ENCODE measurements at places on chromosomes 2 and 18. TPM values are rescaled to one million over a fixed set of nuclear protein-coding genes. Genes with fewer than 3 reads are reported as not detected.

GRCh38 chr18:28485210-28485801 is 308.4 kb upstream of the CDH2 start:
- DNase-seq, result no peak

- no peak for DNase-seq
Observed at GRCh38 chr2:73084971-73085370, 13.5 kb upstream of the SFXN5 start.

GRCh38 chr2:236512902-236513435 is 56.7 kb upstream of the ACKR3 start:
- peak; percentile 50 for DNase-seq

DNA sequence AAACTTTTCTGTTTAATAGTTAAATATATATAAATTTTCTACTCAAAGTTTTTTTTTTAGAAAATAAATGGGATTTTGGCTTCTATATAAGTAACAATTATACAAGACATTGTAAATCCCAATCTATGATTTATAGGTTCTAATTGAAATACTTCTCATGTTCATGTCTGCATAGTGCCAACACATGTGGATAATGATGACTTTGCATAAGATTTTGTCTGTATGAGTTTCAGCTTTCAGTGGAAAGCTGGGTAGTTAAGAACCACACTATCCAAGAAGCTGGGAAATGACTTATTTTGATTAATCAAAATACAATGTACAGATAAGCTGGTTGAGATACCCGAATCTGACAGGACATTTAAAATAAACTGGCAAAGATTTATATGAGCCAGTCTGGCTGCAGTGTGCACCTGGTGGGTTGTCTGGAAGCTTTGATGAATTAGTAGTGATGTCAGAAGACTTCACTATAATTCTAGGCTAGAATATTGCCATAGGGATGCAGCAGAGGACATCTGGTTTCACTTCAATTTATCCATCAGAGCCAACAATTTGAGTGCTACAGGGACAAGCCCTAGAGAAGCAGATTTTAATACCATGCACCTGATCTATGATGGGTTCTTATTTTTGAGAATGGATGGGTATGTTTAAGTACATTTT is 45.4 kb downstream of the EML6 start:
- peak; percentile 18 for DNase-seq

DNA sequence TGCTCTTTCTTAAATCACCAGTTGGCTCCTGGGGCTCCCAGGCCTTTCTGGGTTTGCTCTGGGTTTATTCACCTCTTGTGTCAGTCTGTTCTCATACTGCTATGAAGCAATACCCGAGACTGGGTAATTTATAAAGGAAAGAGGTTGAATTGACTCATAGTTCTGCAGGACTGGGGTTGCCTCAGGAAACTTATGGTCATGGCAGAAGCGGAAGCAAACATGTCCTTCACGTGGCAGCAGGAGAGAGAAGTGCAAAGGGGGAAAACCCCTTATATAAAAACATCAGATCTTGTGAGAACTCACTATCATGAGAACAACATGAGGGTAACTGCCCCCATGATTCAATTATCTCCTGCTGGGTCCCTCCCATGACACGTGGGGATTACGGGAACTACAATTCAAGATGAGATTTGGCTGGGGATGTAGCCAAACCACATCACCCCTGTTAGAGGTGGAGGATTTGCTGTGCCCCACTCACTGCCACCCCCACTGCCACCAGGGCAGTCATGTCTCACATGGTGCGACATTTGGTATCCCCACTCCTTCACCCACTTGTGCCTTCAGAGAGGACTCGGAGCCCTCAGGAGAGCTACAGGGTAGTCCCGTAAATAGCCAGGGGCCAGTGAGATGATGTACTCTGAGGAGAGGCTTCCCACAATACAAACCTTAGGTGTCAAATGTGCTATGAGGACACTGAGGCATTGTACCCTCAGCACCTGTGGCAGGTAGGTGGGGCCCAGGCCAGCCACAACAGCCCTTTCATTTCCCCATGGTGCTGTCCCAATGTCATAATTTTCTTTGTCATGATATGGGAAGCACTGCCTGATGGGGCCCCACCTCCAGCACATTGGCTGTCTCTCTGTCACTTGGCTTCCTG is 35.7 kb downstream of the CDC42EP3 start:
- DNase-seq, result peak; percentile 67

Gene SULT1C4
- total RNA-seq, result 1.8 TPM

DNA sequence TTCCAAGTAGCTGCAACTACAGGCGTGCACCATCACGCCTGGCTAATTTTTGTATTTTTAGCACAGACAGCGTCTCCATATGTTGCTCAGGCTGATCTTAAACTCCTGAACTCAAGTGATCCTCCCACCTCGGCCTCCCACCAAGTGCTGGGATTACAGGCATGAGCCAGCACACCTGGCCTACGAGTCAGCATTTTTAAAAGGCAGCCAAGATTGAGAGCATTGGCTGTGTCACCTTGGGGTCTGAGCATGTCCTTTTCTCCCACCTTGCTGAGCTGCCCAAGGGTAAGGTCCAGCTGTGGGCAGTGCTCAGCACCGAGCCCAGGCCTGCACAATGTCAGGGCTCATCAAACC is 142.8 kb upstream of the LMAN1 start:
- peak; percentile 30 for DNase-seq

DNA sequence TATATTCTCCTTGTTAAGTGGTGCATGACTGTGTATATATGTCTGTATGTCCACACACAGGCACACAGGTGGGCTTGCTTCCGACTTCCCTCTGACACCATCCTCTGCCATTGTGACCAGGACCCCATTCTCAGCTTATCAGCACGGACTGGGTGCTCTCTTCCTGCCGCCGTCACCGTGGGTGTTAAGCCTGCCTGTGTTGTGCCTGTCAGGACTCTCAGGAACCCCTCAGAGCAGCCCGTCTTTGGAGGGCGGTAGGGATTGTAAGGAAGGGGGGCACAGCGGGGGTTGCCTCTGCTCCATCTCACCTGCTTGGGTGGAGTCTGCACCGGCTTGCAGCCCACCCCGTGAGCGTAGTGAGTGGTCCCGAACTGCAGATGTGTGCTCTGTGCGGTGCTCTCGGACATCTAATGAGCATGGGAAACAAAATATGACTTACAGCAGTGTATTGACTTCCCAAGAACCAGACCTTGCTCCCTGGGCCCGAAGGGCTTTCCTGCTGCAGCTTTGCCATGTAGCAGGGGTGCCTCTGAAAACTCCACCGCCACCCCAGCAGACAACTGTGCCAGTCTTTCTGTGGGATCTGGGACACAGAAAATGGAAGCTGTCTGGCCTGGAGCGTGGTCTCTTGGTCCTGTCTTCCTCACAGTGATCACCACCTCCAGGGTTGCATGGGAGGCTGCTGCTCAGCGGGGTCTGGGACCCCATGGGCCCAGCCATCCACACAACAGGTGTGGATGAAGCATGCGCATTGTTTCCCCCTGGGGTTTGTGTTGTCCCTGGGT is 58.9 kb downstream of the SH3RF3 start:
- no peak for DNase-seq

Gene TUBB6
- total RNA-seq, result 485 TPM

- DNase-seq, result no peak
Observed at GRCh38 chr2:168064011-168064998, 183.1 kb downstream of the STK39 start.

Gene FOXD4L1
- total RNA-seq, result not detected

GRCh38 chr2:48258481-48259149 is 271.3 kb upstream of the STON1 start:
- no peak for DNase-seq

- peak; percentile 96 for DNase-seq
Observed at GRCh38 chr2:208064220-208064961, 39.1 kb upstream of the PLEKHM3 start.

DNA sequence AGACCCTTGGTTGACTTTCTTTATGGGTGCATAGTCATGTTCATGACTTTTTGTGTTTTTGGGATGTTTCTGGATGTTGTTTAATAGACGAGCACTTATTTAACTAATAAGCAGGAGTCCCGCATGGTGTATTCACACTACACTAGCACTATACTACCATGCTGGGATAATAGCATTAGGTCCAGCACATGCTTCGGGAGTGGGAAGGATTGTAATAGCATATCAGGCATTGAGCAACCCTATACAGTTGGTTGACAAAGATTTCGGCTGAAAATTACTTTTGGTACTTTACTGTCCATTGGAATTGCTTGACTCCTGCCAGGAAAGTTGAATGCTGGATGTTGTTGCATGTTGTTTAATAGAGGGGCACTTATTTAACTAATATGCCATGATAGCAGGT is 2.8 kb downstream of the SH3RF3 start:
- DNase-seq, result no peak

DNA sequence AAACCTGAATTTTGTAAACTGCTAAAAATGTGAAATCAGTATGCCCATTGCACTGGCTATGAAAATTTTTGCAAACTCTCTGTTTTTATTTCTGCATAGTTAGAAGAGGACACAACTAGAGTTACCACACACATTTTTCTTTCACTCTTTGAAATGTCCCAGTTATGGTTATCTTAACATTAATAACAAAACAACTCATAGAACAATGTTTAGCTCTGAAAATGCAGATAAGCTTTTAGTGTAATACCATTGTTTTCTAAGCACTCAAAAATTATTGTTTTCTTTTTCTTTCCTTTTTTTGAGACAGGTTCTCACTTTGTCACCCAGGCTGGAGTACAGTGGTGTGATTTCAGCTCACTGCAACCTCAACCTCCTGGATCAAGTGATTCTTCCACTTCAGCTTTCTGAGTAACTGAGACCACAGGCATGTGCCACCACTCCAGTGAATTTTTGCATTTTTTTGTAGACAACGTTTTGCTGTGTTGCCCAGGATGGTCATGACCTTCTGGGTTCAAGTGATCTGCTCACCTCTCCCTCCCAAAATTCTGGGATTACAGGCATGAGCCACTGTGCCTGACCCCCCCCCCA is 1204.5 kb upstream of the ZEB2 start:
- DNase-seq, result peak; percentile 72

All from astrocyte (in vitro differentiated cells and primary cell).